ENCODE measurements at places on chromosomes 6 and 20.

DNA sequence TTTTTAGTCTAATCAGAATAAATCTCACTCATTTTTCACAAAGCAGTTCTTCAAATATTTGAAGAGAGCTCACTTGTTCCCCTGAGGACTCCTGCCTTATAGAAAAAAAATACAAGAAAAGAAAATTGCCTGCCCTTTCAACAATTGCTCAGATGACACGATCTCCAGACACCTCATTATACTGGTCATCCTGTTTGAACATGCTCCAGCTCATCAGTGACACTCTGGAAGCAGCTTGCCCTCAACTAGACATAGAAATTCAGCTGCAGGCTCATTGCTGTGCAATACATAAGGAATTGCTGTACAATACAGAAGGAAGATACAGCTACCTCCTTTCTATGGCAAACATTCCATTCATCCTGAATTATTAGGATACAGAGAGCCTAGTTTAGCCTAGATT lies 73.1 kb downstream of the OPN5 start:
- no peak for DNase-seq

DNA sequence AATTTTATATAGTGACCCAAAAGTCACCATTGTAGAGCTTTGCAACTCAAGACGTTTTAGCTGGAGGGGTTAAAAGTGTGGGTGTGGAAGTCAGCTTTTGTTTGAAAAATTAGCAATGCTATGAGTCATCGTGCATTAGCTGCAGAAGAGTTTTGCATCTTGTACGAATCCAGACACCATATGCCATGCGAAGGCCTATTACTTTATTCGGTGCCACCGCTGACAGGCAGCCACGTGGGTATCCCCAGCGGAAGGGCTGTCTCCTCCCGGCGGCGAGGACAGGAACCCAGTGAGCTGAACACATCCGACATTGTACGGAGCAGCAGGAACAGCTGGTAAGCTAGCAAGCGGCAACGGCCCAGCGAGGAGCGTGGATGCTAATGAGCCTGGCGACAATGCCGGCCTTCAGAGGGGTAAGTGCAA lies 84.4 kb downstream of the INSM1 start:
- DNase-seq: peak; percentile 42

DNA sequence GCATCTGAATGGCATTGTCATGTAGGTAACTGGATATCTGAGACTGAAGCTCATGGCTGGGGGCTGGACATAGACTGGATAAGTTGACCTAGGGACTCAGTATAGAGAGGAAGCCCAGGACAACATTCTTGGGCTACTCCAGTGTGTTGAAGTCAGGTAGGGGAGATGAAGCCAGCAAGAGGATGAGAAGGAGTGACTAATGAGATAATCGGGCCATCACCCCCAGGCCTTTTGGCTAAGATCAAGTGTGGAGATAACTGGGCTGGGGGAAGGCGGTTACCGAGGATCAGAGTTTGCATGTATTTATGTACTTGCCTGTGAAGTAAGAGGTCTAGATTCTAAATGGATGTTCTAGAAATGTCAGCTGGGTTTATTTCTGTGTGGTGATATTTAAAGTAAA lies 73.4 kb downstream of the ELOVL2 start:
- DNase-seq: no peak

- DNase-seq: no peak
These were observed 258.6 kb downstream of the LAMA2 start for GRCh38 chr6:129141499-129141898.

DNA sequence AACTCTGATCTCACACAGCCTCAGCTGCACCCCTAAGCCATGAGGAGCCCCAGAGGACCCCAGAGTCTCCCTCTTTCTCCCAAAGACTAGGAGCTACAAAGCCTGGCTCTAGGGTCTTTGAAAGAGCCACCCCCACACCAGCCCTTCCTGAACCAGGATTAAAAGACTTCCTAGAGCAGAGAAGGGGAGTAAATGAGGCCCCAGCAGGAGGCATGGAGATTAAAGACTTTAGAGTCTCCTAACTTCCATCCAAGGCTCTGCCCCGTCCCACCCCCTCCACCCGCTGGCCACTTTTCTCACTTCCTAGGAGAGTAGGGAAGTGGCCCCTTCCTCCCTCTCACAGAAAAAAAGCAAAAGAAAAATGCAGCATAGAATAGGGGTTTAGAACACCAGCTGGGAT lies 1.7 kb downstream of the PREX1 start:
- no peak for DNase-seq

- DNase-seq: no peak
These were observed 44.0 kb upstream of the SASH1 start for GRCh38 chr6:148298683-148299082.

DNA sequence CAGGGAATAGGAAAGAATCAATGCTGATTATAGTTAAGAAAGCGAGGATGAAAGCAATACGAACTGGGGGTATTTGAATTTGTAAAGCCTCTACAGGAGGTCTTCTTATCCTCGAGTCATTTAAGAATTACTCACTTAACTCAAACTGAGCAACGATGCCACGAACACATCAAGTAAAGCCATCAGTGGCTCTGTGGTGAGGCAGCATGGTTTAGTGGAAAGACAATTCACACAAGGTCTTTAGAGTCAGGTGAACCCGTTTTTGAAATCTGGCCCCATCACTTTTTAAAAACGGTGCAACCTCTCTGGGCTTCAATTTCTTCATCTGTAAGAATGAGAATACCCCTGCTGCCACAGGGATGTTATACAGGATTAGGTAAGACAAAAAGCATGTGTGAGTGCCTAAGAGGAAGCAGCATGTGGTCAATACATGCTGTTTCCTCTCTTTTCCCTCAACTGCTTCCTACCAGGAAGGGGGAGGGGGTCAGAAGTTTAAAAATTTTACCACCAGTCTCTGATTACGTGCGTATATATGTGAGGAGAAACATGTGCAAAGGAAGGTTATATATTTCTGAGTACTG lies 162.0 kb downstream of the BTBD9 start:
- no peak for DNase-seq

DNA sequence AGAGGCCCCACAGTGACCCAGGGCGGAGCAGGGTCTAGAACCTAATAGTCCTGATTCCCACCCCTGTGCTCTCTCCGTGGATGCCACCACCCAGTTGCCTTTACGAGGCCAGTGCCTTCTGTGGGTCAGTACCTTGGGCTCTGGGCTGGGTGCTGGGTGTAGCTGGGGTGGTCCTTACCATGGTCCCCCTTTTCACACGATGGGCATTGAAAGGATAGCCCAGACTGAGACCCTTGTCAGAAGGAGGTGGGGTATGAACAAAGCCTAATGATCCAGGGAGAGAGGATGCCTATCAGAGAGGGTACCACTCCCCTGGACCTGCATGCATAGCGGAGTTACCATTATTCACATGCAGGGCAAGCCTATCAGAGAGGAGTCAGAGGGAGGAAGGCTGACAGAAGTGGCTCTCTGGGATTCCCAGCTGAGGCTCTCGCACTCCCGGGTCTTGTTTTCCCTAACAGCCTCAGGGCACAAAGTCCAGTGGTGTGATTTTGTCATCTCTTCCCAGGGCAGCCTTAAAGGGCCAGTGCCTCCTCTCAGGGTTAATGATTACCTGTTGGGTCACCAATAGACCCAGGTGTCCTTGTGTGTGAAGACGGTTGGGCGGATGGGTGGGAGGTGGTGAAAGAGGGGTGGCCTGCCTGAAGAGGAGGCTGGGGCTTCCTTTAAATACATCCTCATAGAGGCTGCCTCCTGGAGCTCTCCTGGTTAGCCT lies 36.2 kb downstream of the VEGFA start:
- no peak for DNase-seq

GRCh38 chr6:87277123-87277522 lies 45.3 kb upstream of the SMIM8 start:
- no peak for DNase-seq

GRCh38 chr6:160256445-160256844 lies 2.2 kb downstream of the SLC22A2 start:
- DNase-seq: no peak

GRCh38 chr6:119073307-119074051 lies 5.0 kb downstream of the FAM184A start:
- DNase-seq: no peak

DNA sequence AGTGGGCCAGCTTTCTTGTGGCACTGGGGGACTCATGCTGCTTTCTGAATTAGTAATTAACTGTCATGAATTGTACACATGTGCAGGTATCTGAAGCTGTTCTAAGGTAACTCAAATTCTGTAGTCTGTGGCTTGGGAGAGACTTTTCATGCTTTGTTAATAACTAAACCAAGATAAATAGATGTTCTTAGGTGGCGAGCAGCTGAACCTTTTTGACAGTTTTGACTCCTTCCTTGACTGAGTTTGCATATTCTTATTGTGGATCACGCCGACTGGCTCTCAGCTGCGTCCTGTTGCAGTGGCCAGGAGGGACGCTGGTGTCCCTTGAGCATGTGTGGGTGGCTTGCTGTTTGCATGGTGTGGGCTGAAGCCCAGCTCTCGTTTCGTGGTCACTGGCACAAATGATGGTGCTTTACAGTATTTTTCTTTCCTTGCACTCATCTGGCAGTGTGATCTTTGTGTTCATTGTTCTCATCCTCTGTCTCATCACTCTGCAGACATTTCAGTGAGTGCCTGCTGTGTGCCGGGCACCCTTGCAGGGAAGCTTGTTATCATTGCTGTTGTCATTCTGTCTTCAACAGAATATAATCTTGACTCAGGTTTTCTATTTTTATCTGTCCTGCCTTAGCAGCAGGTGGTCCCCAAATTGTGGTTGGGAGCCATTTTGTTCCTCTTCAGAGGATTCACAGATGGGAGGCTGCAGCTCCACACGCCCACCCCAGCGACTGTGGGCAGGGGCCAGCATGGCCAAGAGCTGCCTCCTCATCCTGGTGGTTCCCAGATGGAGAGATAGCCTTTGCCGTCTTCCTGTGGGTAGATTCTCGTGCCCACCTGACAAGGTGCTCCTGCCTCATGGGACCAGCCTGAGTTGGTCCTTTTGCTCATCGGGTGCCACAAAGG lies 39.6 kb downstream of the DUSP22 start:
- DNase-seq: no peak

DNA sequence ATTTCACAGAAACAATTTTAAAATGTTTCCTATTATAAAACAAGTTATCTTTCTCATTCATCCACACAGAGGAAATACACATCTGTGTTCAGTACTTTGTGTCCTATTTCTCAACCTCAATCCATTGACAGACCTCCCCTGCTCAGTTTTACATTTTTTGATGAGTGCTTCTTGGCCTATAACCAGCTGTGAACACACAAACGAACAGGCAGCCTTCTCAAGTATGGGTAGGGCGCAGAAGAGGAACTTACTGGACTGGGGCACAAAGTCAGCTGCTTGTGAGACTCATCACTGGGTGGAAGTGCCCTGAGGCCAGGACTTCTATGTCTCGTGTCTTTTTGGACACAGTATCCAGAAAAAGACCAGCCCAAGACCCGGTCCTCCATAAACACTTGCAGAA lies 2.8 kb downstream of the RPS6KA2 start:
- no peak for DNase-seq

- peak; percentile 37 for DNase-seq
These were observed 300.7 kb downstream of the CLIC5 start for GRCh38 chr6:45714741-45715507.

DNA sequence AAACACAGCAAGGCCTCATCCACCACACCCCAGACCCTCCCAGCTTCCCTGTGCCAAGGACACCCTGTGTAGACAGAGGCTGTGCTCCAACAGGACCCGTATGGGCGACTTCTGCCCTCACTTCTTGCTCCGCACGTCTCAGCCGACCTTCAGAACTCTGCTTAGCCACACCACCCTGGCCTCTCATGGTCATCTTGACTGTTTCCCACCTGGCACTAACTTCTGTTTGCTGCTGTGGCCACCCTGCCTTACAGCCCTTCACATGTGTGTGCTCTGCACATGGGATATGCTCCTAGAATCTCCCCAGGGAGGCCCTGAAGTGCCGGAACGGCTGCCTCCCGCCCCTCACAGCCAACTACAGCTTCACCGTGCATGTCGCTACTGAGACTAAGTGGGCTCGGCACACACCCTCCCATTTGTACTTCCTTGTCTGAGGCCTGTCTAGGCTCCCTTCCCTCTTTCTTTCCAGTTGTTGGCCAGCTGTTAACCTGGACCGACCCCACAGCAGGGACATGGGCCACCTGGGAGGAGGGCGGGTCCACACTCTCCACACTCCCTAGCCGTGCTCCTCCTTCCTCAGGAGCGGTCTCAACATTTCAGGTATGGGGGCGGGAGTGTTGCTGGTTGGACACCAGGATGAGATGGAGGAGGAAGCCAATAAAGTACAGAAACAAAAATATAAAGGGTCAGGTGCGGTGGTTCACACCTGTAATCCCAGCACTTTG lies 69.6 kb downstream of the PYGB start:
- DNase-seq: no peak

- no peak for DNase-seq
These were observed 3.8 kb upstream of the WFDC12 start for GRCh38 chr20:45128099-45128498.

GRCh38 chr6:124400261-124400999 lies 561.8 kb upstream of the RNF217 start:
- no peak for DNase-seq

- no peak for DNase-seq
These were observed 85.4 kb downstream of the TSHZ2 start for GRCh38 chr20:53057579-53057978.

- DNase-seq: no peak
These were observed 7.6 kb downstream of the CEBPB start for GRCh38 chr20:50198180-50198666.

GRCh38 chr6:129659590-129660345 lies 50.2 kb downstream of the ARHGAP18 start:
- no peak for DNase-seq

DNA sequence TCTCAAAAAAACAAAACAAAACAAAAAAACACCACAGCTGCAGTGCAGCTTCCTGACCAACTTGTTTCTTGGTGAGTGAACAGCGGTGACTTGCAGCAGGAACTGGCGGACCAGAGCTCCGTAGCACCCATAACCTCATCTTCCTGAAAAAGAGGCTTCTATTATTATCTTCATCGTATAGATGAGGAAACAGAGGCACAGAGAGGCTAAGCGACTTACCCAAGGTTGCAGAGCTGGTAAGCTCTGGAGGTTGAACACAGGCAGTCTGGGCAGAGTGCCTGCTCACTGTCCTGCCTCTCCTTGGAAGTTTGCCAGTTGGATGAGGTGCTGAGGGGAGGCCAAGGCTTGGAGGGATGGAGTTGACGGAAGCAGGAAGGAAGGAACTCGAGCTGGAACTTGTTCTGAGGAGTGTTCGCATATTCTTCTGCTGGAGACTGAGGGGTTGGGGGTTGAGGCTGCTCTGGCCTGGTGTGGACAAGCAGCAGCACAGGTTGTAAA lies 47.9 kb upstream of the CCDC167 start:
- DNase-seq: no peak

GRCh38 chr6:8905757-8906156 lies 470.4 kb upstream of the SLC35B3 start:
- no peak for DNase-seq

- no peak for DNase-seq
These were observed 524.4 kb downstream of the KIF16B start for GRCh38 chr20:16048876-16049275.

GRCh38 chr6:132760256-132760655 lies 2.6 kb upstream of the VNN2 start:
- DNase-seq: no peak

GRCh38 chr6:70131528-70131927 lies 171.4 kb downstream of the COL9A1 start:
- no peak for DNase-seq

- DNase-seq: no peak
These were observed 197.9 kb upstream of the KCNK16 start for GRCh38 chr6:39520411-39520810.

Measured in NCI-H1048 (cell line).